ENCODE measurements at places on chromosomes 12 and 14.

GRCh38 chr12:132492522-132492921 is 2.6 kb downstream of the FBRSL1 start:
- no peak for DNase-seq

- no peak for DNase-seq
Measured at GRCh38 chr12:16229676-16230075, 47.8 kb downstream of the SLC15A5 start.

- DNase-seq = no peak
Measured at GRCh38 chr12:52186118-52186840, 5.5 kb downstream of the KRT80 start.

DNA sequence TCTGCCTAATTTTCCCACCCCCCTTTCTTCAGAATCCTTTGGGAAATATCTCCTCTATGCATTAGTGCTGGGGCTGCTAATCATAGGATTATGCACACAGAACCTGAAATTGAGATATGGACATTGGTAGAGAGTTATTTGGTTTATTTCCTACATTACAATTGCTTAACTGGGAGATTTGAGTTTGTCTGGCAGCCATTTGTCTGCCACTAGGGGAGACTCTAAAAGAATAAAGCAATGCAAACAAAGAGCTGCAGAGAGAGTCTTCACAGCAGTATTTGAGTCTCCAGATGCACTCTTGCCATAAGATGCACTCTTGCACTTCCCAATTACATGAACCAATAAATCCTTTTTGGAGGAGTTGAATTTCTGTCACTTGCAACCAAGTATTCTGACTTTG is 12.0 kb upstream of the PCNX4 start:
- no peak for DNase-seq

- no peak for DNase-seq
Measured at GRCh38 chr14:53670701-53671100, 285.9 kb downstream of the BMP4 start.

DNA sequence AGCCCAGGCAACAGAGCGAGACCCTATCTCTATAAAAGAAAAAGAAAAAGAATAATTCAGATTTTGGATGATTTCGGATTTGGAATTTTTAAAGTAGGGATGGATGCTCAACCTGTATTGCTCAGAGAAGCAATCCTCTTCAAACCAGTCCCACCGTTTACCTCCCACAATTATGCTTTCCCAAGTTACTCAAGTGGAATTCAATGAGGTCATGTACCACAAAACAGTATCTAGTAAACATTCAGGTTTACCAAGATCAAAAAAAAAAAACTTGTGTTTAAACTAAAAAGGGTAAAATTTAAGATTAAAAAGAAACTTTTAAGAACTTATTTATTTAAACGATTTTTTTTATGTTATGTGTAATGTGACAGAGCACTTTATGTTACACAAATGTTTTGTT is 2.5 kb downstream of the KDM5A start:
- no peak for DNase-seq

DNA sequence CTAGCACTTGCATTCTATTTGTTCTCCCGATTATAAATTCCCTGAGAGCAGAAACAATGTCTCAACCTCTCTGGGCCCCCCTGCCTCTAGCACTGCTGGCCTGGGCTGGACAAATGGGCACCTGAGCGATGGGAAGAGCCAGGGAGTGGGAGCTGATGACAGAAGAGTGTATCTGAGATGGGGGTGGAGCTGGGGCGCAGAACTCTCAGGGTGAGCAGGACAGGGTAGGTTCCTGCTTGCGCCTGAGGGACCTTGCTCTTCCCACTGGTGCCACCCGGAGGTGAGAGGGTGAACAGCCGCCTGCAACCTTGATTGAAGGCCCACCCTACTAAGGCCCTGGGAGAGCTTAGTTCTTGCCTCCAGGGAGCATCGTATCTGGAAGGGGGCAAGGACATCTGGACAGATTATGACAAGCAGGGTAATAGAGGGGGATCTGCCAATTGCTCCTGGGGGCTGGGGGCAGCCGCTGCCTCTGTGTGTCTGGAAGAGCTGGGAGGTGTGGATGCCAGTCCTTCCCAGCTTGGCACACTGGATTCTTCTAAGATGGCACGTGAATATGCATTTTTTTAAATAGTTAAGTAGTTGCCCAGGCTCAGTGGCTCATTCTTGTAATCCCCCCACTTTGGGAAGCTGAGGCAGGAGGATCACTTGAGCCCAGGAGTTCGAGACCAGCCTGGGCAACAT is 43.0 kb upstream of the TSPAN9 start:
- peak; percentile 74 for DNase-seq

DNA sequence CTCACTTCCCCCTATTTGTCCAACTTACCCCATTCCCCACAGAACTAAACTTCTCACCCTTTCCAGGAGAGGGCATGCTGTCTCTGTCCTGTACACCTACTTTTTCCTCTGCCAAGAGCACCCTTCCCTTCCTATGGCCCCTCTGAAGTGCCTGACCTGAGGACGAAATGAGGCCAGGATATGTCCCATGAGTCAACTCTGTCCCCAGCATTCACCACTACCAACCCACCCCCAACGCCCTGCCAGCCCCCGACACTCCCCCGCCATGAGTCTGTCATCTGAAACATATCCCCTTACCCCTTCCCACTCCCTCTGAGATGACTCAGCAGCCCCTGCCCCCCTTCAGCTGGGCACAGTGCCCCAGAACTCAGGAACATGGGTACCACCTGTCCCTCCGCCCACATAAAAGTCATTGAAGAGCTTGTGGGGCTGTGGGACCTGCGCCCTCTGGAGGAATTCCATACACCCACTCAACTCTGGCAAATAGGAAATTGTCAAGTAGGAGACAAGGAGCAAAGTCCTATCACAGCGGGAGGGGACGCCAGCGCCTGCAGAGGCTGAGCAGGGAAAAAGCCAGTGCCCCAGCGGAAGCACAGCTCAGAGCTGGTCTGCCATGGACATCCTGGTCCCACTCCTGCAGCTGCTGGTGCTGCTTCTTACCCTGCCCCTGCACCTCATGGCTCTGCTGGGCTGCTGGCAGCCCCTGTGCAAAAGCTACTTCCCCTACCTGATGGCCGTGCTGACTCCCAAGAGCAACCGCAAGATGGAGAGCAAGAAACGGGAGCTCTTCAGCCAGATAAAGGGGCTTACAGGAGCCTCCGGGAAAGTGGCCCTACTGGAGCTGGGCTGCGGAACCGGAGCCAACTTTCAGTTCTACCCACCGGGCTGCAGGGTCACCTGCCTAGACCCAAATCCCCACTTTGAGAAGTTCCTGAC is 26.3 kb downstream of the ITGA7 start:
- DNase-seq = peak; percentile 84

DNA sequence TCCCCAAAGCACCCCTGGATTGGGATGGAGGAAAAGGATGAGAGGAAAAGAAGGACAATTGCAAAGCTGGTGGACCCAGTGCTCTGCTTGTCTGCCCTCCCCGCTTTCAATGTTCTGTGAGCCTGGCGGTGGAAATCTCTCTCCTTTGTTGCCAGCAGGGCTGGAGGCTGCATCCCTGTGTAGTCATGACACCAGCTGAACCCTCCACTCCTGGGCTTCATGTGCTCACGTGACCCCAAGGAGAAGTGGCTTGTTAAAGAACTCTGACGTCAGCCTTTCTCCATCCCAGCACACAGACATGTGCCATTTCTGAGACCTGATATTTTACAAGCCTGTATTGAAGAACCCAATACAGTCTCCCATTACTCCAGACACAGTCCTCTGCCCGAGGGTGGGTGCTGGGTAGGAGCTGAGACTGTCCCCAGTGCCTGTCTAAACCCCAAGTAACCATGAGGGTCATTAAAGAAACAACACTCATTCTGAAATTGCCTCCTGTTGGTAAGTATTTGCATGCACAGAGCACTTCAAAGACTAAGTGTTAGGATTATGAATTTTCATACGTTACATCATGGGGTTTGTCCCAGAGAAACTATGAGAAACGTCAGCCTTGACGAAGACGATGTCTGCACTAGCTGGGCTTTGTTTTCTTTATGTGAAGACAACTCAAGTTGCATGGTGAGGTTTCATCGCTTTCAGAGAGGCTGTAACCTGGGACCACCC is 21.7 kb downstream of the GALNT16 start:
- no peak for DNase-seq

GRCh38 chr12:28035500-28035899 is 63.0 kb upstream of the PTHLH start:
- DNase-seq = no peak

DNA sequence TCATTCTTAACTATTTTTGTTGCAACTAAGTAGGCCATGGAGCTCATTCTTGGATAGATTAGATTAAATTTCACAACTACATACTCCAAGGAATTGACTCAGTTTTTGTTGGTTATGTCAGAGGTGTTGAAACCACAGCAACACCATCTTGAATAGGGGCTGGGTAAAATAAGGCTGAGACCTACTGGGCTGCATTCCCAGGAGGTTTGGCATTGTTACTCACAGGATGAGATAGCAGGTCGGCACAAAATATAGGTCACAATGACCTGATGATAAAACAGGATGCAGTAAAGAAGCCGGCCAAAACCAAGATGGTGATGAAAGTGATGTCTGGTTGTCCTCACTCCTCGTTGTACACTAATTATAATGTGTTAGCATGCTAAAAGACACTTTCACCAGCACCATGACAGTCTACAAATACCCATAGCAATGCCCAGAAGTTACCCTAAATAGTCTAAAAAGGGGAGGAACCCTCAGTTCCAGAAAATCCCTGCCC is 20.9 kb downstream of the DMAC2L start:
- DNase-seq = no peak

DNA sequence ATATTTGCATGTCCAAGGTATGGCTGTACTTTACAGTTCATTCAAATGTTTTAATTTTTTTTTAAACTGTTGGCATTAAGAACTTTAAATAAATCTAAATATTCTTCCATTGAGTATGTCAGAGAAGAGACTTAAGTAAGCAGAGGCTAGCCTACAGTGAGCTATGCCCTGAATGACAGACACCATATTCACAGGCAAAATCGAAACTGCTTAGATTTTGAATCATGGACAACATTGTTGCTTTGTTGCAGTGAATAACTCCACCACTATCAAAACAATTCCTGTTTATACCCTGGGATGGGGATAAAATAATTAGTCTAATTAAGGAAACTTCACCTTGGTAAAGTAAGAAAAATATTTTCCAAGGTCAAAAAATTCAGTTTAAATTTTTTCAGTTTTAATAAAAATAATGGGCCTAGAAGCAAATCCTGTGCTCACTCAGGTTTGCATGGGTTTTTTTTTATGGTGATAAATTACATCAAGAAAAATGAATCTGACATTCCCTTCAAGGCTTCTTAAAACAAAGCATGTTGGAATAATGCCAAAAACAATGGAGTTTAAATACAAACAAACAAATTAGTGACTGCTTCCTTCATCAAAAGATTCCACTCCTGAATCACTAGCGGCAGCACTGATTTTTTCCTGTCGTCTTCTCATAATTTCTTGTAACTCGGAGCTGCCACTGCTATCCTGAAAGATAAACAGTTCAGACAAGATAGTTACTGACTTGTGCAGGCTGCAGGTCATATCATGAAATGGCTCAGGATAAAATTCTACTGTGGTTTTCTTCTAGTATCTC is 168.2 kb downstream of the EPS8 start:
- DNase-seq = no peak

GRCh38 chr12:131619106-131619642 is 91.7 kb upstream of the SFSWAP start:
- no peak for DNase-seq

DNA sequence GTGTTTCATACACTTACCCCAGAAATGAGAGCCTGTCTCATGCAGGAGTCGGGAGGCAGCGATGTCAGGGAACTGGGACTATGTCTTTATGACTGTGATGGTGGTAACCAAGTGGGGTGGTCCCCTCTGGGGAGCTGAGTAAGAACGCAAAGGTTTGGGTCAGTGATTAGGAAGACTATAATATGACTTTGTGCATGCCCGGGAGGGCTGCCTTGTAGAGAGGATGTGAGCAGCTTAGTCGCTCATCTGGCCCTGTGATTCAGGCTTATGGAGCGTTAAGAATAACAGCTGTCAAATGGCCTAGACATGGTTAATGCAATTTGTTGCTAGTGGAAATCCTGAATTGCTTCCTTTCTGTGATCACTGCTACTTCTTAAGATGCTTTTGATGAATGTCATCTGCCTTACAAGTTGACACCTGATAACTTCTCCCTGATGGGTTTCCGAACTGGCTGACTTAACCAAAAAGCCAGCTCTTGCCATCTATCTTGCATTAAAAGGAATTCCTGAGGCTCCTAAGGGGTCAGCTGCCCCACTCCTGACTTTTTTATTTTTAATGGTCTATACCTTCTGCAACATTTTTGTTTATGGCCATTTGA is 35.4 kb upstream of the AACS start:
- peak; percentile 4 for DNase-seq

DNA sequence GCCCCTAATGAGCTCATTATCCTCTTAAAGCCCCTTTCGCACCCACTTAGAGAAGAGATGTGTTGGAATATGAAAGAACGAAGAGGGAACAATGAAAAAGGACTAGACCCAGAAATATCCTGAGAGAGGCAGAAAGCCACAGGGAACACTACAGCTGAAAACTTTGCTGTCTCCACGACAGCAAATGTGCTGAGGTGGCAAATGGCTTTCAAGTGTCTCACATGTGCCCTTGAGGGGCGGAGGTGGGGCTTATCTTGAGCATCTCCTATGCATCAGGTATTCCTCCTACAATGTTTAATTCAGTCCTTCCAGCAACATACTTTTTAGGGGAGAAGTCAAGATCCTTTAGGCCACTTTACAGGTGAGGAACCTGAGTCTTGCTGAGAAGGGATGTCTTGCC is 62.9 kb downstream of the WSCD2 start:
- no peak for DNase-seq

- no peak for DNase-seq
Measured at GRCh38 chr12:24742378-24742777, 206.5 kb downstream of the BCAT1 start.

DNA sequence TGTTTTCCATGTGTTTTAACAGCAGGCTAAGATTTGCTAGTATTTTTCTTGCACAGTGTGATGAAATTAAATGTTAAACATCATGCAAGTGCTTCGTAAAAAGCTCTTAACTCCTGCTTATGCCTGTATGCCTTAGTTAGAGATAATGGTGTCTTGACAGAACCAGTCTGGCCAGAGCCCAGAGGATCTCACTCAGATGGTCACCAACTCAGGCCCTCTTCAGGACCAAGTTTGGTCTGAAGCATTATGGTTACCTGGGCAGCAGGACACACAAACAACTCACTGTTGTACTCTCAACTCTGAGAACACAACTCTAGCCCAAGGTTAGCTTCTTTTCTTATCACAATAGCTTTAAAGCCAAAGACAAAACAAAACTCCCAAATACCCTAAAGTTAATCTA is 115.4 kb downstream of the KIF21A start:
- no peak for DNase-seq

DNA sequence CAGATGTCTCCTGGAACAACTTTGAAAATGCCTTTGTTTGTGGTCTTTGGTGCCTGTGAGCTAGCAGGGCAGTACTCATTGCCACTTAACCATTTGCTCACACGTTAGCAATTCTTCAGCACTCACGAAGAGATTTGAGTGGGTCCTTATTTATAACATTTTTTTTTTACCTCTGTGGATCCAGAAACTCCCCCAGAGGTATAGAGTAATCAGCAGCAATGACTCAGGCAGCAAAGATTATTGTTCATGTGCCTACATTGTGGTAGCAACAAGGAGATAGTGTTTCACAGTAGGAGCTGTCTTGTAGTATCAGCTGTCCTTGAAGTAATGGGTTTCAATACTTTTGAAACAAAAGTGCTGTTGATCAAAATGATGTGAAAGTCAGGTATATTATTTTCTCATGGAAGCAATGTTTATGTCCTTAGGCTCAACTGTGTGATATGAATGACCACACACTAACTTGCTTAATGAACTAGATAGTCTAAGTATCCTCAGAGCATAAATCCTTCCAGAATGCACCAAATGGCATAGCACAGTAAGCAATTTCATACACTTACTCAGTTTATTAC is 304.1 kb downstream of the EGLN3 start:
- no peak for DNase-seq
